ENCODE measurements at places on chromosomes 2 and 18. TPM values are rescaled to one million over a fixed set of nuclear protein-coding genes. Genes with fewer than 3 reads are reported as not detected.

The ACTG2 gene
- not detected for total RNA-seq

The NEMP2 gene
- 6.4 TPM for total RNA-seq

The MAPK4 gene
- 0.14 TPM for total RNA-seq

The UGT1A8 gene
- total RNA-seq = not detected

The CNGA3 gene
- total RNA-seq = not detected

The STK39 gene
- total RNA-seq = 18.5 TPM

The EIF2AK2 gene
- 19.6 TPM for total RNA-seq

The HOXD3 gene
- 0.32 TPM for total RNA-seq

The MAB21L4 gene
- 0.16 TPM for total RNA-seq

The RAX gene
- not detected for total RNA-seq

The TBR1 gene
- total RNA-seq = not detected
